Upper lobe of left lung (tissue), 6 donors: ENCODE measurements at places on chromosomes 4 and X. TPM values are rescaled to one million over a fixed set of nuclear protein-coding genes. Genes with fewer than 3 reads are reported as not detected.

ADGRA3 gene
- 21.1 TPM for total RNA-seq

PWWP3B gene
- not detected for total RNA-seq

PPP2R2C gene
- total RNA-seq, result 0.09 TPM

NHSL2 gene
- total RNA-seq, result 18.3 TPM

PHOX2B gene
- total RNA-seq, result not detected

SATL1 gene
- not detected for total RNA-seq

APELA gene
- not detected for total RNA-seq

CTAG1B gene
- total RNA-seq, result not detected

- DNase-seq, result peak; percentile 93
Observed at GRCh38 chrX:3713225-3713936, at the start of gene PRKX. Gene PRKX, minus strand, starts transcription at chrX:3713649. Its CDS starts 396 bp downstream, at chrX:3713253.

DNA sequence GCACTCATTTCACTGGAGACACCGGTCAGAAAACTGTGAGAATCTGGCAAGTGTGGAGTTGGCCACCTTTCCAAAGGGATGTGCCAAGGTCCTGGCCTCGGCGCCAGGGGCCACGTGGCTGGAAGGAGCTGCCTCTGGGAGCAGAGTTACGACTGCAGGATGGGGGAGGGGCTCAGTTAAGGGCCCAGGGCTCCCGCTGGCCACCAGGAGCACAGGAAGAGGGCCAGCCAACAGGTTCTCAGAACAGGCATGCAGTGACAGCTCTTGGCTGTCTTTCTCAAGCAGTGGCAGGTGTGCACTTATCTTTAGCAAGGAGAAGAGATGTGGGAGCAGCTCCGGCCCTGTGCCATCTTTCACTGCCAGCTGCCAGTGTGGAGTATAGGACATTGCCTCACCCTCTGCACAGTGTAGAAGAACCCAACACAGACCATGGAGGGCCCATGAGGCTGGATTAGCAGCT, 115.9 kb upstream of the RBPJ start:
- peak; percentile 72 for DNase-seq

- DNase-seq, result no peak
Observed at GRCh38 chr4:40980318-40980883, 230.6 kb downstream of the NSUN7 start.

GRCh38 chr4:14221176-14221575, 593.7 kb upstream of the BOD1L1 start:
- DNase-seq, result no peak

GRCh38 chr4:177313263-177313662, 3.6 kb downstream of the NEIL3 start:
- DNase-seq, result no peak

GRCh38 chr4:159018062-159018629, 84.7 kb upstream of the RAPGEF2 start:
- DNase-seq, result no peak

DNA sequence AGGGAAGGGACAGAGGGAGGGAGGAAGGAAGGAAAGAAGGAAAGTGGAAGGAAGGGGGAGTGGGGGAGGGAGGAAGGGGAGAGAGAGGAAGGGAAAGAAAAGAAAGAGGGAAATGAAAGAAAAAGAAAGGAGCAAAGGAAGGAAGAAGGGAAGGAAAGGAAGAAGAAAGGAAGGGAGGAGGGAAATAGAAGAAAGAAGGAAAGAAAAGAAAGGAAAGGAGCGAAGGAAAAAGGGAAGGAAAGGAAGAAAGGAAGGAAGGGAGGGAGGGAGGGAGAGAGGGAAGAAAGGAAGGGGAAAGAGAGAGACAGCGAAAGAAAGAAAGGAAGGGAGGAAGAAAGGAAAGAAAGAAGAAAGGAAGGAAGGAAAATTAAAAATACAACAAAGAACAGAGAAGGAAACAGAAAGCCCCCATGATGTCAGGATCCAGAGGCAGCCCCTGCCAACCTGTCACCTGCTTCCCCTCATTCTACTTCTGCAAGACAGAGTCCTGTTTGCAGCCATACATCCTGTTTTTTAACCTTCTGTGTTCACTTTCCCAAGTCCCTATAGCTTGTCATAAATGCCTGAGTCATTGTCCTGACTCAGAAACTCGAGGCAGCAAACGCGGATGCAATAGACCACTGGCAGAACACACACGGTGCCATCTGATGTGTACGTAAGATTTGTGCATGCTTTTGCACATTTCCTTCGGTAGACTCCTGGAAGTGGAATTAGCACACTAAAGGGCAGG, 77.0 kb upstream of the C4orf50 start:
- no peak for DNase-seq

- DNase-seq, result no peak
Observed at GRCh38 chr4:78747475-78747922, 28.7 kb upstream of the BMP2K start.

DNA sequence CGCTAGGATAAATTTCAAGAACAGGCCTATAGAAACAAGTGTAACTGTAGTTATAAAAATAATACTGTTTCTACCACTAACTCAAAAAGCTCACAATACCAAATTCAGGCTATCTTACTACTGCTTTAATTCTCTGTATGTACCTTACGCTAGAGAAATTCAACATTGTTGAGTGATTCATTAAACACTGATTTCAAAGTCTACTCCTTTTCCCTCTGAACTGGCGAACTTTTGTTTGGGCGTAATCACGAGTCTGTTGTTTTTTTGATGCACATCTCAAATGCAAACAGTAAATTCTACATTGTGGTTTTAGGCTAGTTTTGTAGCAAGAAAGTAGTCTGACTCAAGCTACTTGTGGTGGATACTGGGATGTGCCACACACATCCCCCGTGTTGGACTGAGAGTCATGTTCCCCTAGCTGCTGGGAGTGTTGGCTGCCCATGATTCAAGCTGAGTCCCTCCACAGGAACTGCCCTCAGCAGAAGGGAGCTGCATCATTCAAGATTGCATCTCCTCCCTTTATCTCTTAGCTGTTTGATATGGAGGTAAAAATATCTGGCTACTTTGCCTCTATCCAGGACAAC, 406.1 kb downstream of the RAPGEF2 start:
- no peak for DNase-seq

GRCh38 chr4:120081726-120082125, 15.1 kb upstream of the MAD2L1 start:
- no peak for DNase-seq

DNA sequence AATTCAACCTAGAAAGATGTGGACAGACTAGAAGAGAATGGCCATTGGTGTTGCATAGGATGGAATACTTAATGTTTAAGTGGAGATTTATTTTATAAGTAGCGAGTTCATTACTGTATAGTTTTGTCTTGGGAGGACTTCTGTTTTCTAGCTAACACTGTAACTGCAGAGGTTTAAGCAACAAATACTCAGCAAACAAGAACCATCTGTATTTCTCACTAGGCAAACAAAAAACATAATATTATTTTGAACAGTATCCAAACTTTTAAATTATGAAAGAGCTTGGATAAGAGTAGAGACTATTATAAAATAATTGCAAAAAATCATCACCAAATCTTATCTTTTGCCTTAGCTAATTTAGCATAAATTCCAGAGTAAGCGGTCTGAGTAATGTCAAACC, 121.1 kb downstream of the GLRA3 start:
- no peak for DNase-seq

DNA sequence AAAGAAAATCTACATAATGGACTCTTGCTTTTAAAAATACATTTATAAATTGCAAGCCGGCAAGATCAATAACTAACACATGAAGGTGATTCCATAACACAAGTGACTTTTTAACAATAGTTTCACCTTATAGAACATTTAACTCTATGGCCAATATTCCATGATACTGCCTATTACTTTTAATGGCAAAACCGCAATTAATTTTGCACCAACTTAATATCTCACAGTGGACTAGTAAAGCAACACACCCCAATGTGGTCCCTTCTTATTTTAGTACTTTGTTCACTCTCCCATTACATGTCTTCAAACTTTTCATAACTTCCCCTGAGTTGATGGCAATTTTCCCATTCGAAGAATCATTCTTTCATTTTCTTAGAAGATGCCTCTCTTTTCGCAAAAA, 351.6 kb upstream of the F9 start:
- DNase-seq, result no peak

GRCh38 chr4:108377021-108377420, 208.3 kb upstream of the LEF1 start:
- DNase-seq, result no peak

GRCh38 chr4:7808181-7808580, 131.5 kb downstream of the AFAP1 start:
- DNase-seq, result no peak

DNA sequence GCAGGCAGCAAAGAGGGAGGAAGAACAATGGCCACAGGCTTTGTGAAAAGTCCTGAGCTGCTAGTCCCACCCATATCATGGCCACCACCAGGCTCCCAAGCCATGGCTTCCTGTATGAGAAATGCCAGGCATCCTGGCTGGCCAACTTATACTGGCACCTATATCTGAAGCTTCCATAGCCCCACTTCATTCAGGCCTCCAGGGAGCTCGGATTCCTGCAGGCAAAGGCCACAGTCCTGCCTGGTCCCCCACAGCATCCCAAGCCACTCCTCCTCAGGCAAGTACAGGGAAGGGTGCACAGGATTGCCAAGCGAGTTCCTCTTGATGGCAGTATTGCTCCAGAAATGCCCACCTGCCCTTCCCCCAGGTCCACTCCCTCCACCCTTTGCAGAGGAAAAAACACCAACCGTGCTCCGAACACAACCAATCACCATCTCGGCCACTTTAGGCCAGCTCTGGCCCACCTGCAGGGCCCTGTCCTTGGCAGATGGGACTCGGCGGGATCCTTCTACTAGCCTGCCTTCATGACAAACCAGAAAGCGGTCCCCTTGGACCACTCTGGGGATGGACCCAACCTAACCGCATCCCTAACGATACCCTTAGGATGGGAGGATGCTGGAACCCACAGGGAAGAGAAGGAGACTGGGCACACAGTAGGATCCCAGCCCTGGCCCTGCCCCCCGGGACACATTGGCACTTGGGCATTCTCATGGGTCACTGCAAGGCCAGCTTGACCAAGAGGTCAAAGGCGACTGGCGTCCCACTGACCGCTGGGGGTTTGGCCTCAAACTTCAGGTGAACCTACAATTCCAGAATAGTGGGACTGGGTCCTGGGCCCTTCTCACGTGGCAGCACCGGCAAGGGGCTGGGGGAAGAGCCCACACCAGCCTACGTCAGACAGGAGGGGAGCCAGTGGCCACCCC, 220.4 kb upstream of the AGTR2 start:
- DNase-seq, result no peak
